ENCODE measurements at places on chromosomes 12 and 14. TPM values are rescaled to one million over a fixed set of nuclear protein-coding genes. Genes with fewer than 3 reads are reported as not detected.

Gene PIANP
- 7.7 TPM for polyA plus RNA-seq

Gene TAS2R9
- not detected for polyA plus RNA-seq

Gene PUS7L
- 49.9 TPM for polyA plus RNA-seq

Gene LRP1-AS
- 0.86 TPM for polyA plus RNA-seq

Gene TGFB3
- polyA plus RNA-seq = 0.87 TPM

Gene ZNF84
- 21.1 TPM for polyA plus RNA-seq

All from GM23338 (cell line).